CD4-positive, alpha-beta T cell treated with Interleukin-12 subunit alpha and Interleukin-12 subunit beta, for 1 hour (primary cell): ENCODE measurements at places on chromosomes 12 and 14.

DNA sequence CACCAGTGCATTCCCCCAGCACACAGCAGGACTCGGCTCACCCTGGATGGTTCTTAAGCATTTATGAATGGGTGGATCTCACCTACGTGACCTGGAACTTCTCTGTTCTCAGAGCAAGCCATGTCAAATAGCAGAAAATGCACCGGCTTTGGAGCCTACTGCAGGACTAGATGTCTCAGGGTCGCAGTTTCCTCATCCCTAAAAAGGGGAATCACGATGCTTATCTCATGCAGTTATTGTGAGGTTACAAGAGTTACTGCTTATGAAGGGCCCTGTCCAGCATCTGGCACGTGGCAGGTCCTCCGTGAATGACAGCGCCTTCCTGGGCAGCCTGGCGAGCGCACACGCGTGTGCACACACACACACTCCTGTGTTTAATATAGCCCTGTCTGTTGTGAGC lies 128.5 kb downstream of the ETV6 start:
- DNase-seq = no peak

GRCh38 chr12:16785524-16785923 lies 179.6 kb upstream of the LMO3 start:
- no peak for DNase-seq

DNA sequence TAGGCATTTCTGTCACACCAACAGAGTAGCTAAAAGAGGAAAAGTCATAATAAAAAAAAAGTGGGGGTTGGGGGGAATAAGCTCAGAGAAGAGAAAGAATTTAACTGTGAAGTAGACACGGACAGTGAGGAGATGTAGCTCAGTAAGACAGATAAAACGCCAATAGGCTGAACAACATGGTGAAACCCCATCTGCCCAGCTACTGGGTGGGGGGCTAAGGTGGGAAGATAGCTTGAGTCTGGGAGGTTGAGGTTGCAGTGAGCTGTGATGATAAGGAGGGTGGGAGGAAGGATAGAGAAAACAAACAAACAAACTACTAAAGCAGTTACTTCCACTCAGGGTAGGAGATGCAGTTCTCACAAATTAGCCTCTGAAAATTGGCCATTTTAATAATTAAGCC lies 25.0 kb downstream of the HECTD4 start:
- DNase-seq = no peak

- DNase-seq = no peak
Measured at GRCh38 chr12:2194060-2194459, 141.3 kb downstream of the CACNA1C start.

GRCh38 chr12:61018571-61018970 lies 1241.6 kb upstream of the USP15 start:
- no peak for DNase-seq

GRCh38 chr12:11805680-11806079 lies 156.2 kb downstream of the ETV6 start:
- DNase-seq = no peak

- peak; percentile 30 for DNase-seq
Measured at GRCh38 chr14:61569812-61570548, 125.3 kb upstream of the HIF1A start.

GRCh38 chr12:123036466-123037285 lies 56.2 kb downstream of the ARL6IP4 start:
- no peak for DNase-seq

DNA sequence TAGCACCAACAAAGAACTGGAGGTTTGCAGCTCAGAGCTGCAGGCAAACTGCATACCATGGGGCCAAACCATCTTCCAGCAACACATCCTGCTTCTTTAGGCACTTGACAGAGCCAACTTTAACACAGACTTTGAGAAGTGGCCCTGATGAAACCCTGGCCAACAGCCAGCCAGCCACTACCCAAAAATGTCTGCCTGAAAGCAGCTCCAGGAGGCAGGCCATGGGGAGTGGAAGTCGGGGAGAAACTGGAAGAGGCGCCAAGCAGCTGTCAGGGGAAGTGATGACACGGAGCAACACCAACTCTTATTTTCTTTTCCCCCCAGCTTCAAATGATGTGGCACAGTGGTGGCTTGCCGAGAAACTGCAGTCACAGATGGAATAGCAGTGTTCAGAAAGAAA lies 110.9 kb upstream of the PLXNC1 start:
- DNase-seq = no peak

GRCh38 chr12:33967760-33968159 lies 54.5 kb upstream of the ALG10 start:
- no peak for DNase-seq

- no peak for DNase-seq
Measured at GRCh38 chr14:99612738-99613330, 8.8 kb upstream of the CCDC85C start.

DNA sequence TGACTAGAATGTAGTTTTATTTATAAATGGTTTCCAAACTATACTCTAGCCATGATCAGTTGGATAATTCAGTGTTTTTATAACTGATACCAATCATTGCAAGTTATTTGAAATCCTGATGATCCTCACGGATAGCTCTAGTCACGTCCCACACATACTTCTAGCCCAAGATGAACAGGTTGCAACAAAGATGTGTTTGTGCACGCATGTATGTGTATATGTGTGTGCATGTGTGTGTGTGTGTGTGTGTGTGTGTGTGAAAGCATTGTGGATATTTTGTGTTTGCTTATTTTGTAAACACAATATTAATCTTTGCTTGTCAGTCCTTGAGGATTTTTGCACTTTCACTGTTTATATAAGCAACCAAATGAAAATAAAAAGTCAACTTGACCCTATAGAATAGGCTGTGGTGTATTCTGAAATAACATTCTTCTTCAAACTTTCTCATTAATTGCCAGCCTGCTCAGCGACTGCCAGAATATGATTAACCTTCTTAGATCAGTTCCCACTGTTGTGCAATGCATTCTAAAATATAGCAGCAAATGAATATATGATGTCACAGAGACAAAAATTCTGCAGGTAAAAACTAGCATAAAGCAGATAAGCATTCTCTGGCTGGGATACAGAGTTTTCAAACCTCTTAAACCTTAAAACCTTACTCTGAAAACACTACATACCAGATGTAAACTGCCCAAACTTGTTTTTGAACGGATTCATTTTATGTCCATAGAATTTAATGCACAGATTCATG lies 48.8 kb upstream of the HIF1A start:
- no peak for DNase-seq

DNA sequence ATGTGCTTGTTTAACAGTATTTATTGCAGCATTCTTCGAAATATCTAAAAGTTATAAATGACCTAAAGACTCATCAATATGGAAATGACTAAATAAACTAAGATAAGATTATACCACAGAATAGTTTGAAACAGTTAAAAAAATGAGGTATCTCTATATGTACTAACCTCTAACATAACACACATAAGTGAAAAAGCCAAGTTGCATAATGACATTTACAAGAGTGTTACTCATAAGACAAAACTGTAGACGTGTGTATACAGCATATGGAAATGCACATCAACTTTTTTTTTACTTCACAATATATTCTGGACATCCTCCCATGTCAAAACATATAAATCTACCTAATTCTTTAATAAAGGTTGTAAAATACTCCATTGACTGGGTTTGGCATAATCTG lies 22.8 kb downstream of the CPM start:
- no peak for DNase-seq

GRCh38 chr12:105401198-105401597 lies 70.7 kb downstream of the C12orf75 start:
- DNase-seq = no peak

DNA sequence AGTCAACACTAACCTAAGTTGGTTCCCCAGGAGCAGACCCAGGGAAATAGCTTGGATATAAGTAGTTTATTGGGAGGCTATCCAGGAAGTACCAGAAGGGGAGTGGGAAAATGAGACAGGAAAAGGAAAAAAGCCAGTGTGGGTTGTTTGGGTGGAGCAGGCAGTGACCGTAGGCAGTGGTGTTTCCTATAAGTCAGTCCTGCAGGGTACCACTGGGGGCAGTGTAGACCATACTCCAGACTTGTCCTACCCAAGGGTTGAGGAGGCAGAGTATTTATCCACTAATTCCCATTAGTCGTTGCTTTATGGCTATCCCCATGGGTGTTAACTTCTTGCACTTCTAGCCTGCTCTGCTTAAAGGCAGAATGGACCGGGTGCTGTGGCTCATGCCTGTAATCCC lies 6.4 kb upstream of the CCDC60 start:
- no peak for DNase-seq

DNA sequence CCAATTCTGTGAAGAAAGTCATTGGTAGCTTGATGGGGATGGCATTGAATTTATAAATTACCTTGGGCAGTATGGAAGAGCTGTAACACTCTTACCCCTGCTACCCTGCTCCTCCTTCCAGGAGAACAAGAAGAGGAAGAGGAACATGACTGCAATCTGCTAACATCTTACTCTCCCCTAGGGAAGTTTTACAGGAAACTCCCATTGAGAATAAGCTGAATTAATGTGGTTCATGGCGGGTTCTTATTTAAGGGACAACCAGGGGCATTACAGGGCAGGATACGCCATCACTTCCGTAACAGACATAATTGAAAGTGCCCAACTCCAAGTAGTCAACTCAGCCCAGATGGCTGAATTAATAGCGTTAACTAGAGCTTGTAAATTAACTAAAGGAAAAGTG lies 9.4 kb upstream of the PSMC1 start:
- no peak for DNase-seq

- no peak for DNase-seq
Measured at GRCh38 chr12:80445083-80445793, 1.2 kb downstream of the PTPRQ start.

GRCh38 chr14:85129921-85130320 lies 400.0 kb upstream of the FLRT2 start:
- no peak for DNase-seq

DNA sequence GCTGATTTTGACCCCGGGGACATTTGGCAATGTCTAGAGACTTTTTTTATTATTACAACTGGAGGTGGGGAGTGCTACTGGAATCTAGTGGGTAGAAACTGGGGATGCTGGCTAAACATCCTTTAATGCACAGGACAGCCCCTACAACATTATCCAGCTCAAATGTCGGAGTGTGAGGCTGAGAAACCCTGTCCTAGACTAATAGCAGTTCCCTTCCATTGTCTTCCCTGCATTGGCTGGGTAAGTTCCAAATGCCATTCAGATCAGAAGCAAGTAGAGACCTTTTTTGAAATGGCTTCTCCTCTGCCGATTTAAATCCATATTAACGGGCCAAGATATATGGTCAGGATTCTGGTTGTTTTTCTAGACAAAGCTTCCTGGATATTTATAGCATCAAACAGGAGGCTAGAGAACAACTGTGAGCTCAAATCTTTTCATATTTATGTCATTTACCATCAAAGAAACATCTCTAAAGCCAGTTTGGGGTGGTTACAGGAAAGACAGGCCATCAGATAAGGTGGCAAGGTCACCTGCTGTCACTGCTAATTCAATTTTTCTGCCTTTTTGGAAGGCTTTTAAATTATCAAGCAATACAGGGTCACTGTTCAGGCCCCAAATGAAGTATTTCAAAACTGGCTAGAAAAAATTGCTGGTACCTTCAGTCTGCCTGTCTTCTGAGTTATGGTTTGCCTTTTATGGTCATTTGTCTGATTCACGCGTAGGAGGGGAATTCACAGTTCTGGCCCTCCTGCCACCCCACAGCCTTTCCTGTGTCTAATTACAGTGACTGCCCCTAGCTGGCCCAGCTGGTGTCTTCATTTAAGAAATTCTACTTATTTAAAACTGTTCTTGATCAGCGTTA lies 20.1 kb upstream of the AKAP5 start:
- peak; percentile 71 for DNase-seq

DNA sequence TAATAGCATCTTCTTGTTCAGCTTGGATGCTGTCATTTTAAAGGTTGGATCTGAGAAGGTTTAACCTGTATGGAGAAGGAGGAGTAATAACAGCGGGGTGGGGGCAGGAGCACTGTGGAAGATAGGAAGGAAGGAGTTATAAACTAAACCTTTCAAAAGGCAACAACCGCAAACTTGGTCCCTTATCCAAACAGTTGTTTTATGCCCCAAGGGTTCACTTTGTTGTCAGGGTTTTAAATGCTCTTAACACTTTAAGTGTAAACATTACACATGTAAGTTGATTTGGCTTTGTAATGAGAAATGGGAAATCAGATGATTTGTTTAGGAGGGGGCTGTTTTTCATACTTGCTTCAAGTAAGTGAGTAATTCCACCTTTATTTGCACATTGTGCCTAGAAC lies 3.0 kb downstream of the NPAS3 start:
- no peak for DNase-seq

DNA sequence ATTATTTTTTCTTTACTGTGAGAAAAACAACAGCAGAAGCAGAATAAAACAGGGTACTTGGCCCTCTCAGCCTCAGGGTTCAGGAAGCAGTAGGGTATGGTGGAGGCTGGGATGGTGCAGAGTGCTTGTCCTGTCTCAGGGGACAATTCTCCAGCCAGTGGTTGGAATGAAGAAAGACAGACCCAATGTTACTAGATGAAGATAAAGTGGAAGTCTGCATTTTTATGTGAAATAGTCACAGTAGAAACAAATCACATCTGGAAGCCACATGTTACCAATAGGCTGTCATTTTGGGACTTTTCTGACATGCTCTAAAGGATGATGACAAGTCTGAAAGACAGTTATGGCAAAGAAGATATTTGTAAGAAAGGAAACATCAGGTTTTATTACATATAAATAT lies 32.3 kb downstream of the PROX2 start:
- no peak for DNase-seq

DNA sequence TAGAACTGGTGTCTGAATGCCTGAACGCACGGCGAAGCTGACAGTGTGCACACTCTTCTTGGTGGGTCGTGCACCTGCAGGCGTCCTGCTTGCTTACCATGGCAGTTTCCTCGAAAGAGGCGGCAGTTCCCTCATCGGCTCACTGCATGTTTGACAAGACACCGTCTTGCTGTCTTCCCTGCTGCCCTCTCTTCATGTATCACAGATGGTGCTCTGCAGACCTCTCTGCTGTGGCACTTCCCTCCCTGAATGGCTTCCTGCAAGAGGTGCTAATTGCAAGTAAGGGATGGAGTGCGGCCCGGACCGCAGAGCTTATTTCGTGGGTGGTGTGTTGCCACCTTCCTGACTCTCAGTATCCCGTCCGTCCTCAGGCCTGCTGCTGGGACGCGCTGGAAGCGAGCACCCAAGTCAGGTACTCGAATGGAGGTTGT lies 156.7 kb upstream of the RTL1 start:
- DNase-seq = no peak

GRCh38 chr12:120286768-120287490 lies 4.8 kb downstream of the RNU4-2 start:
- DNase-seq = no peak

GRCh38 chr14:93834699-93835371 lies 46.5 kb upstream of the PRIMA1 start:
- no peak for DNase-seq

DNA sequence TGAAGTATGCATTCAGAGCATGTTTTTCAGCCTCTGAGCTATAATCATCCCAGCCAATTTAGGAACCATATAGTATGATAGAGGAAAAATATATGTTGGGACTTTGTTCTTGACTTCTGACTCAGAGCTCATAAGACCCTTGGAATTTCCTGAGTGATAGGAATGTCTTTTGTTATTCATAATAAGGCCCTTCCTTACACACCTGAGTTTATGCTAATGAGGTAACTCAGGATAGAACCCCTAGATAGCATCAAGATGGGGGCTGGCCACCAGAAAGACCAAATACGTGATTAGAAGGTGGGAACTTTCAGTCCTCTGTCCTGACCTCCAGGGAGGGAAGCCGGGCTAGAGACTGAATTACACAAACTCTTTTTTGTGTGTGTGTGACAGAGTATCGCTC lies 32.4 kb upstream of the PLEK2 start:
- no peak for DNase-seq
